Right lung (tissue), 10 donors: ENCODE measurements at places on chromosomes 7 and 10. TPM values are rescaled to one million over a fixed set of nuclear protein-coding genes. Genes with fewer than 3 reads are reported as not detected.

GRCh38 chr7:28986765-28987110 is 28.6 kb upstream of the TRIL start:
- DNase-seq, result peak; percentile 75

DNA sequence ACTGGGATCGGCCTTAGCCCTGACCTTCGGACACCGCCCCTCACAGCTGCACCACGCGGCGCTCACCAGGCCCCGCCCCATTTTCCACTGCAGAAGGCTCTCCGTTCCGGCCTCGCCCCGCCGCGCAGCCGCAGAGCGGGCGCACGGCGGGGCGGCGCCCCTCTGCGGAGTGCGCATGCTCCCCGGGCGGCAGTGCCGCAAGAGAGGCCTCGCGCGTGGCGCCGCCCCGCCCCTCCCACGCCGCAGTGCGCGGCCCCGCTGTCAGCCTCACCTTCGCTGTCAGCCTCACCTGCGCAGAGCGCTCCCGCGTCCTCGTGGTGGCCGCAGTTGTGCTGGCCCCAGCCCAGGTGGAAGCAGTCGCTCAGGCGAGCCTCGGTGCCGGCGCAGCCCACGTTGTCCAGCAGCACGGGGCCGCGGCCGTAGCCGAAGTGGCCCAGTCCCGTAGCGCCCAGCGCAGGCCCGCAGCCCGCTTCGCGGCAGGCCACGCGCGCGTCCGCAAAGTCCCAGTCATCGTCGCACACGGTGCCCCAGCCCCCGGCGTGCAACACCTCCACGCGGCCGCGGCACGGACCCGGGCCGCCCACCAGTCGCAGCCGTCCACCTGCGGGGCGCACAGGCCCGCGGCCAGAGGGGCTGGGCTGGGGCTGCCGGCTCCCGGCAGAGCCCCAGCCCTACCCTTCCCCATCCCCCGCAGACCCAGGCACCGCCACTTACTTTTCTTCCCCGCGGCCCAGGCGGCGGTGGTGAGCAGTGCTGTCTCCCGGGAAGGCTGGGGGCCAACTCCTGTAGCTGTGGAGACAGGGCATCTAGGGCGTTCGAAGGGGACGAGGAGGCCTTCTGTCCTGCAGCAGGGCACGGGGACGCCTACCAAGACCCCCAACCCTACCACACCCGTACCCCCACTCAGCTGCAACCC is 16.1 kb downstream of the SSC4D start:
- peak; percentile 94 for DNase-seq

The LRRC4 gene
- polyA plus RNA-seq, result 12.9 TPM

- DNase-seq, result no peak
Measured at GRCh38 chr10:125226005-125226404, 65.6 kb upstream of the CTBP2 start.

- DNase-seq, result no peak
Measured at GRCh38 chr7:33854801-33855350, 50.5 kb upstream of the BMPER start.

The FBXW4 gene
- 51.8 TPM for polyA plus RNA-seq

The C10orf95 gene
- 1.6 TPM for polyA plus RNA-seq

DNA sequence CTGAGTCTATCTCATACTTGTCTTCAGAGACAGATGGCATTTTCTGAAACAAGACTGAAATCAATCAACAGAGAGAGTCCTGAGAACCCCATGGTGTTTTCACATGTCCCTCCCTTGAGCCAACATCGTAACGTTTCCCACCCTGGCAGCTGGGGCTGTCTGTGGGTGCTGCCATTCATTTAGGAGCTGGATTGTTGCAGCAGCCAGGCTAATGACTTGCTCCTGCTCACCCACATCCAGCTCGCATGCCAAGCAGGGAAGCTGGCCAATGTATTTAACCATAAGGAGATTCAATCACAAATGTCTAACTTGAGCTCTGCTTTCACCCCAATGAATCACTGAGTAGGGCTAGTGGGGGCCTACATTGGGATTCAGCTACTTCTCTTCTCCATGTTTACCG is 146.1 kb downstream of the ADRA2A start:
- no peak for DNase-seq
